PC-9 (cell line): ENCODE measurements at places on chromosomes 7 and 10.

GRCh38 chr10:114576716-114577115 lies 81.4 kb downstream of the ABLIM1 start:
- no peak for DNase-seq

DNA sequence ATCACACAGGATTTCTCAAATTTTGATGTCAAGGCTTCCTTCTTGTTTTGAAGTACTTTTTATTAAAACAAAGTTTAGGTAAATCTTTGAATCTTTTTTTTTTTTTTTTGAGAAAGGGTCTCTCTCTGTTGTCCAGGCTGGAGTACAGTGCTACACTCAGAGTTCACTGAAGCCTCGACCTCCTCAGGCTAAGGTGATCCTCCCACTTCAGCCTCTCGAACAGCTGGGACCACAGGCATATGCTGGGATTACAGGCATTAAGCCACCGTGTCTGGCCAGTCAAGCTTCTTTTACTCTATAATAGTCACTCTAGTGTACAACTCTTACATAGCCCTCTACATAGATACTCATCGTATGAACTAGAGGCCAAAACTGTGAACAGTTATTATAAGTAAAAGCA lies 3.4 kb downstream of the RUFY2 start:
- DNase-seq, result no peak

- peak; percentile 58 for DNase-seq
Measured at GRCh38 chr10:62805231-62806099, 945 bp downstream of the ADO start.

GRCh38 chr10:122468926-122469781 lies 7.8 kb downstream of the HTRA1 start:
- DNase-seq, result peak; percentile 50

- no peak for DNase-seq
Measured at GRCh38 chr10:93742633-93743349, 14.9 kb upstream of the LGI1 start.

DNA sequence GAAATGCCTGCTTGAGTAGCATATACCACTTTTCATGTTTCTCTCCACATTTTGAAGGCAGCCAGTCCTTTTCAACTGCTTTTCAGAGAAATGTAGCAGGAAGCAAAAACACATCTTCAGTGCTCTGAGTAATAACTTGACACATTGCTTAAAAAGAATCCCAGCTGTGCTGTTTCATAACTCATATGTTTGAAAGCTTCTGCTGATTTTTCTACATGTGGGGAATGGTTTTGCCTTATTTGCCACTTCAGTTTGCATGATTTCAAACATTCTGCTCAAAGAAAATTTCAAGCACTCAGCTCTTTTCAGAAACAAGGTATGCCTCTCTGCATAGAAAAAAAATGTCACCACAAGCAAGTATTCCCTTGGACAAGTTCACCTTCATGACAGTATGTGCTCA lies 732.8 kb downstream of the POM121L12 start:
- DNase-seq, result no peak

- no peak for DNase-seq
Measured at GRCh38 chr7:152085131-152085530, 59.7 kb downstream of the GALNT11 start.

DNA sequence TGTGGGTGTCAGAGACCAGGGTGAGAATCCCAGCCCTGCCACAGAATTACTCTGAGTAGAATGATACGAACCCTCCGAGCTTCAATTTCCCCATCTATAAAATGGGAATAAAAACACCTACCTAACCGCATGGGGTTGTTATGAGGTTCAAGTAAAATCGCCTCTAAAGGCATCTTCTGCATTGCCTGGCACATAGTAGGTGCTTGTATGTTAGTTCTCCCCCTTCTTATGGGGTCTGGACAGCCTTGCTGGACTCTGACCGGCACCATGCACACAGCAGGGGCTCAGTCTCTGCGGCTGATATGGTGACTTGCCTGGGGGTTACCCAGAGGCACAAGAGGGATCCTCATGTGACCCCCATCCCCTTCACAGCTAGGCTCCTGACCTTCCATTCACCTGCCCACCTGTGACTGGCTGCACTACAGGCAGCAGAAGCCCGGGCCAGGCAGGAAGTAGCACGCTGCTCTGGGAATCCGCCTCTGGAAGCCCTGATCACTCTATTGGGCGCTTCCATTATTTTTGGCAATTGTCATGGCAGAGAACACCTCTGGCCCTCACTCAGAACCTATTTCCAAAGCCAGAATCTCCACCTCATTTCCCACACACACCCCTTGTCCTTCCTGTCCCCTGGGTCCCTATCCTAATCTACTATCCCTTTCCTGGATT lies 6.0 kb downstream of the SH3PXD2A start:
- no peak for DNase-seq

DNA sequence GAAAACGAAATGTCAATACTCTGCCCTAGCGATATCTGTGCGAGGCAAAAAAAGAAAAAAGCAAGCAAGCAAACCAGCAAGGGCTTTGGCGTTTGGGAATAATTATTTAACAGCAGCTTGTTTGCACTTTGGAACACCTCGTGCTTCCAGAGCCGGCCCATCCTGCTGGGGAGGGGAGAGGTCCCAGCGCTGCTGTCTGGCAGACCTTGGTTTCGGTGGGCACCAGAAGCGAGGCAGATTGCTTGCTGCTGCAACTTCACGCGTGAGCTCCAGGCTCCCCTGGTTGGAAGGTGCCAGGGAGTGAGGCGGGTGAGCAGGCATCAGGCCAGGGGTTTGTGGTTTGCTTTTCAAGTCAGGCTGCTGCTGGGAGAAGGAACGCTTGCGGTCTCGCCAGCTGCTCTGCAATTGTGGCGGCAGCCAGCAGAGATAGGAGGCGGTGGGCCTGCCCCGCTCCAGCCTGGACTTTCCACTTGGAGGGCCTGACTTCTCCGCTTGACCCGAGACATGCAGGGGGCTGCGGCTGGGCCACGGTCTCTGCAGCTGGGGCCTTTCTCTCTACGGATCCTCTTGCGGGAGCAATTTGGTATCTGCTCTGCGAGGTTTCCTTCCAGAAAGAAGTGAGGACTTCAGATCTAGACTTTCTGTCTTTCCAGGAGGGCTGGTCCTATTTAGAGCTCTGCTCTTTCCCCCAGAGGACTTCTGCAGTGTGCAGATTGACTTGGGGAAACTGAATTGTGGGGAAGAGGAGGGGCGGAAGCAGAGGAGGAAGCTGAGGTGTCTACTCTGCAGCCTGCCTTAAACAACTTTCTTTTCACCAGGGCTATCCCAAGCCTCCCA lies 131.4 kb downstream of the PRPF18 start:
- DNase-seq, result peak; percentile 69
